Stimulated activated CD4-positive, alpha-beta T cell treated with anti-CD3 and anti-CD28 coated beads, Interleukin-1b, Interleukin-23, amount 100 ng/mL, for 1 hour (primary cell): ENCODE measurements at places on chromosomes 11 and 22.
A peak's percentile ranks its signal among the peaks of the same experiment; 100 is the strongest.

DNA sequence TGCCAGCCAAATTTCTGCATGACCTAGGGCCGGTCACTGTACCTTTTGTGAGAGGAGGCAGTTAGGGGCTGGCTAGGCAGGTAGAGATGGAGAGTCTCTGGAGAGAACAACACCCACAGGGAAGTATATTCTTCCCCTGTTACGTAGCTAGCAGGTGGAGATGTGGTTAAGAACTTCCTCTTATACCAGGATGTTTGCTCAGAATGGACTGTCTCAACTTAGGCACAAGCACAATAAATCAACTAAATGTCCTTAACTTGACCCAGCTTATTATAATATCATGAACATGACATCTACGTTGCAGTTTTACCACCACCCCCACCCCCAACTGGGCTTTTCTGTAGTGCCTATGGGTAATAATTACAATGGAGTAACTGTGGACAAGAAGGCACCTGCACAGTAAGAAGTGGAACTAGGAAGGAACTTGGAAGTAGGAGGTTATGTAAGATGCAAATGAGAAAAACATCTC, 60.7 kb upstream of the MPEG1 start:
- DNase-seq, result no peak

- DNase-seq, result no peak
Observed at GRCh38 chr11:27058456-27058855, 17.8 kb downstream of the BBOX1 start.

- no peak for DNase-seq
Observed at GRCh38 chr22:29663180-29663821, 56.5 kb upstream of the CABP7 start.

DNA sequence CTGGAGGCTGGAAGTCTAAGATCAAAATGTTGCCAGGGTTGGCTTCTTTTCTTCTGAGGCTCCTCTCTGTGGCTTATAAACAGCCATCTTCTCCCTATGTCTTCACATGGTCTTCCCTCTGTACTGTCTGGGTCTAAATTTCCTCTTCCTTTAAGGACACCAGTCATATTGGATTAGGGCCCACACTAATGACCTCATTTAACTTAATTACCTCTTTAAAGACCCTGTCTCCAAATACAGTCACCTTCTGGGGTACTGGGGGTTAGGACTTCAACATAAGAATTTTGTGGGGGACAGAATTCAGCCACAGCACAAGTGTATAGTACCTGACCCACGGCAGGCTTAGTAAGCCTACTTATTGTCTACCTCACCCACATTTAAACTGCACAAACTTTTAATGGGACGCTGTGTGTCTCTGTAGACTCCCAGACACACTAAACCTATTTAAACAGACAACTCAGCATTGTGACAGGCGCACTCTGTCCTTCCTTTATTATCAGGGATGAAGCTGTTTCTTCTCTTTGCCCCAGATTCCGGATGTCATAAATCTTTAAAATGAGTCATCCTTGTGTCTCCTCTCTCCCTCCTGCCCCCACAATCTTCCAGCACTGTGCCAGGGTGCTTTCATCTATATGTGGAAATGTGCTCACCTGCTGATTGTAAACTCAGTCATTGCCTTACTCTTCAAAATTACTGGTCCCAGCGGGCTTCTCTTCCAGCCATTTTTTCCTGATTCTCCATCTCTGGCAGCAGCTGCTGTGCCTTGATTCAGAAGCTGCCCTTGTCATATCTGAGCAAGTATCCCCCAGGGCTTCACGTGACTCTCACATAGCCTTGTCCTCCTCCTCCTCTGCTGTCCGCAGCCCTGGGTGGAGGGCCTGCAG, 5.4 kb upstream of the MAPK8IP1 start:
- no peak for DNase-seq

DNA sequence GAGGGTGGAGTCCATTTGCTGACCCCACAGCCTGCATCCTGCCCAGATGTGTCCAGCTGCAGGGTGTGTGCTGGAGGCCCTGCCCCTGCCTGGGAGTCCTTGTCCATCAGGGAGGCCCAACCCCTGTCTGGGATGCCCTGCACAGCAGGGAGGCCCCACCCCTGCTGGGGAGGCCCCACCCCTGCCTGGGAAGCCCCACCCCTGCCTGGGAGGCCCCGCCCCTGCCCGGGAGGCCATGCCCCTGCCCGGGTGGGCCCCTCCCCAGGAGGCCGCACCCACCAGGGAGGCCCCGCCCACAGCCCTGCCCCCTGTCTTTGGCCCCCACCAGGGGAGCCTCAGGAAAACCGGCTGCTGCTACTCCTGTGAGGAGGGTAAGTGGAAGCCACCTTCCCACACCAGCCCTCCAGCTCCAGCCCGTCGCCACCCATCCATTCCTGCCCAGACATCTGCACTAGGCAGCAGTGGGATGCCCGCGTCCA, 37.2 kb downstream of the MUC5B start:
- peak; percentile 33 for DNase-seq

DNA sequence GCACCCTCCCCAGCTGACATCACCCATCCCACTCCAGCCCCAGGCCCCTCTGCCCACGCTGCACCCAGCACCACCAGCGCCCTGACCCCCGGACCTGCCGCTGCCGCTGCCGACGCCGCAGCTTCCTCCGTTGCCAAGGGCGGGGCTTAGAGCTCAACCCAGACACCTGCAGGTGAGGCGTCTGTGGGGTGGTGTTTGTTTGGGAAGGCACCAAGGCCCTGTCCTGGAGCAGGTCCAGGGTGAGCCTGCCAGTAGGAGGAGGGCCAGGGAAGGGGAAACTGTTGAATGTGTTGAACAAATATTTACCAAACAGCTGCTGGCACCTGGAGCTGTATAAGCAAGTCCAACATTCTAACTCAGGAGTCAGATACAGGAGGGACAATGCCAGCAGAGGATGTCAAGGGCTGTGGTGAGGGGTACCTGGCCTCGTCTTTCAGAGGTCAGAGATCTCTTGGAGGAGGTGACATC, 3.1 kb downstream of the VEGFB start:
- no peak for DNase-seq
